ENCODE measurements at places on chromosomes 13 and 19.
A peak's percentile ranks its signal among the peaks of the same experiment; 100 is the strongest.

- no peak for DNase-seq
Observed at GRCh38 chr13:24742977-24743376, 21.0 kb upstream of the RNF17 start.

- no peak for DNase-seq
Observed at GRCh38 chr13:23934520-23934919, 37.2 kb upstream of the C1QTNF9B start.

DNA sequence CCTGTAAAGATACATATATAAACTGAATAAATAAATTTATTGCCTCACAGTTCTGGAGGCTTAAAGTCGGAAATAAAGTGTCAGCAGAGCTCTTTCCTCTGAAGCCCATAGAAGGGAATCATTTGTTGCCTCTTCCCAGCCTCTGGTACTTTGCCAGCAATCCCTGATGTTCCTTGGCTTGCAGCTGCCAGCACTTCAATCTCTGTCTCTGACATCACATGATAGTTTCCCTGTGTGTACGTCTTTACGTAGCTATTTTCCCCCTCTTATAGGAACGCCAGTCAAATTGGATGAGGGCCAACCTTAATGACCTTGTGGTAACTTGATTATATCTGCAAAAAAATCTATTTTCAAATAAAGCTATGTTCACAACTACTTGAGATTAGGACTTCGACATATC, 250.9 kb downstream of the LIG4 start:
- no peak for DNase-seq

DNA sequence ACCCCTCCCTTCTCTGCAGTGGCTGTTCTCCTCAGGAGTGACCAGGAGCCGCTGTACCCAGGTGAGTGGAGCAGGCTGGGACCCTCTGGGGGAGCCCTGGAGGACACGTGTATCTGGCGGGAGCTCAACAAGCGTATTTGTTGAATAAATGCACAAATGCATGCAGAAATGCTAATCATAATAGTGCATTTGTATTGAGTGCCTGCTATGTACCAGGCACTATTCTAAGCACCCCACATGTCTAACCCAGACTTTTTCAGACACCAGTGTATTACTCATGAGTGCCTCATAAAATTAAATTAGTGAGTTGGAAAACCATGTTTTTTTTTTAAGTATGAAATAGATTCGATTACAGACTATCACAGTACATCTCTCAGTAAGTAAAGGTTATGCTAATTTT, 7.9 kb downstream of the HPN start:
- DNase-seq: no peak

GRCh38 chr13:110869805-110870706, 44.8 kb downstream of the ANKRD10 start:
- no peak for DNase-seq

DNA sequence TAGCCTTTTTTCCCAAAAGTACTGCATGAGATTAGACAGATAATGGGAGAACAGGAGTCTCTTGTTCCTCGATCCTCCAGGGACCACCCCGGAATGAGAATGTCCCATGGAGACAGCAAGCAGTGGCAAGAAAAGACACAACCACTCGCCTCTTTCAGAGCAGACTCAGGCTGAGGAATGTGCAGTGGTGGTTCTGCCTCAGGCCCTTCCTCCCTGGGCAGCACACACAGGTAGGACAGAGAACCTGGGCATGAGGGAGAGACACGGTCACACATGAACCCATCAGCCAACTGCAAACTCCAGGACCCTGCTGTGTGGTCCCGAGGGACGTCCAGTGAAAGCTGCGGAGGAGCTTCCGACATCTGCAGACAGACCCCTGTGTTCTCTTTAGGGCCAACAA, 31.0 kb downstream of the CRYL1 start:
- no peak for DNase-seq

GRCh38 chr19:7337380-7338194, 11.2 kb upstream of the ARHGEF18 start:
- peak; percentile 33 for DNase-seq

GRCh38 chr13:48477191-48477855, 55.6 kb downstream of the RCBTB2 start:
- DNase-seq: no peak

DNA sequence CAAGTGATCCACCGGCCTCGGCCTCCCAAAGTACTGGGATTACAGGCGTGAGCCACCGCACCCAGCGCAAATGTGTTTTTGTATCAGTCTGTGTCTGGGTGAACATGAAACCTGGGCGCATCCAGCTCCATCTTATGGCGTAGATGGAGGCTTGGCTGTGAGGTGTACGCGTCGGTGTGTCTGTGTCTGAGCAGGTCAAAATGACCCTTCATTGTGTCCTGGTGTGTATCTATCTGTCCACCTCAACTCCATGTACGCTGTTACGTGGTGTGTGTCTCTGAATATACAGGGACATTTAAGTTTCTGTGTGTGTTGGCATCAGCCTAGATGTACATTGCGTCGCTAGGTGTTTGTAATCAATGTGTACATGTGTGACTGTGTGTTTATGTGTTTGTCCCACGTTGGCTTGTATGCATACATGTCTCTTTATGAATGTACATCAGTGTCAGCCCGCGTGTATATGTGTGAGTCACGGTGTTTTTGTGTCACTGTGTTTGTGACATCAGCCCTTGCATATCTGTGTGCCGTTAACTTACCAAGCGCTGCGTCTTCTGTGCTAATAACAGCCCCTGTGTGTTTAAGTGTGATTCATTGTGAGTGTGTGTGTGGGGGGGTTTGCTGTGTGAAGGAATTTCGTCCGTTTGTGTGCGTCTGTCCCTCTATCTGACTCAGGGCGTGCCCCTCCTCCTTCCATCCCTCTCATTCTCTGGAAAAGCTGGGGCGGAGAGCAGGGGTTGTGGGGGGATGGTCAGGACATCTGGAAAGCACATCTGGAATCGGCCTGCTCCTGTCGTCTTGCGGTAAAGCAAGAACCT, 6.4 kb downstream of the AXL start:
- DNase-seq: no peak

- no peak for DNase-seq
Observed at GRCh38 chr19:42427313-42427712, at the start of gene LIPE. LIPE (minus strand) TSS chr19:42427388; CDS start chr19:42427149, 239 bp downstream.

- DNase-seq: no peak
Observed at GRCh38 chr13:50144246-50145160, 129.3 kb downstream of the KCNRG start.

- no peak for DNase-seq
Observed at GRCh38 chr13:36058116-36058515, 73.1 kb downstream of the DCLK1 start.

GRCh38 chr19:4660181-4660791, 9.9 kb downstream of the MYDGF start:
- no peak for DNase-seq

- no peak for DNase-seq
Observed at GRCh38 chr19:54096617-54097106, 3.9 kb downstream of the OSCAR start.

DNA sequence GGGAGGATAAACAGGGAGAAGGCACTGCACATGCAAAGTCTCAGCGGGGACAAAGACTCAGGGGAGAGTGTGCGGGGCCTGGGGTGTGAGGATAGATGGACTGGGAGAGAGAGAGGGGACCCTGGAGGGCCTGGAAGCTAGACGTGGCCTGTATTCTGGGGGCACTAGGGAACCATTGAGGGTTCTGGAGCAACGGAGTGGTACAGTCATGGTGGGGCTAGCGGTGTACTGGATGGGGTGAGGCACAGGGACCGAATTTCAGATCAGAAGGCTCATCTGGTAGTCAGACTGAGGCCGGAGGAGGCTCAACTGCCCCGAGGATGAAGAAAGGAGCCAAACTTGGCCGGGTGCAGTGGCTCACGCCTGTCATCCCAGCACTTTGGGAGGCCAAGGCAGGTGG, 8.0 kb upstream of the SBNO2 start:
- DNase-seq: no peak

GRCh38 chr13:92719868-92720267, 506.7 kb upstream of the GPC6 start:
- no peak for DNase-seq

- no peak for DNase-seq
Observed at GRCh38 chr13:36858290-36858689, 39.3 kb downstream of the RFXAP start.

- no peak for DNase-seq
Observed at GRCh38 chr19:10419646-10420443, 493 bp upstream of the PDE4A start.

DNA sequence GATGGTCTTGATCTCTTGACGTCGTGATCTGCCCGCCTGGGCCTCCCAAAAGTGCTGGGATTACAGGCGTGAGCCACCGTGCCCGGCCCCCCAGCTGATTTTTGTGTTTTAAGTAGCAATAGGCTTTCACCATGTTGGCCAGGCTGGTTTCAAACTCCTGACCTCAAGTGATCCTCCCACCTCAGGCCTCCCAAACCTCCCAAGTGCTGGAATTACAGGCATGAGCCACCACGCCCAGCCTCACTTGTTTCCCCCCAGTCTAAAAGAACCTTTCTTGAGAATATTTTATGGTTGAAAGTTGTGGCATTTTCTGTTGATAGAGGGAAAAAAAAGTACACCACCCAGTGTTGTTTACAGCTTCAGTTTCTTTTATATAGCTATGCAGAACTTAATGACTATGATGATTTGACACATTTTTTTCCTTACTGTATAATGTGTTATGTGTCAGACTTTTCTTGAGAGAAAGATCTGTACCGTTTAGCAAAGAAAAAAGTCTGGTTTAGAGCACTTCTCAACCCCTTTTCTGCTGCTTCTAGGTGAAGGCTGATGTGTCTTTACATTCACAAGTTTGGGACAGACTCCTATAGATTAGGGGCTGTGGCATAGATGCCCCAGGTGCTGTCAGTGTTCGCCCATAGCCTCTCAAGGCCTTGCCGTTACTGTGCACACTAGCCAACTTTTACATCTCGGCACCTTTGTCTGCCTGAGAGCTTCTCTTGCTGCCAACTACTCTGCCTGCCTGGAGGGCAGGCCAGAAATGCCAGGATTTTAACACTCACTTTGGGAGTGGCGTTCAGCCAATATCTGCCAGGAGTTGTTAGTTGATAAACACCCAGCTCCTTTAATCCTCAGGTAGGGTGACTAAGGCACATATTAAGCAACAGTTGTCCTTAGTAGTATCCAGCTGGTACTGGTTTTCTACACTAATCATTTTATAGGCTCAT, 33.0 kb downstream of the KCTD4 start:
- DNase-seq: no peak

GRCh38 chr19:16336571-16336970, 11.9 kb downstream of the KLF2 start:
- no peak for DNase-seq

GRCh38 chr19:16228637-16229321, 31.1 kb downstream of the AP1M1 start:
- no peak for DNase-seq

DNA sequence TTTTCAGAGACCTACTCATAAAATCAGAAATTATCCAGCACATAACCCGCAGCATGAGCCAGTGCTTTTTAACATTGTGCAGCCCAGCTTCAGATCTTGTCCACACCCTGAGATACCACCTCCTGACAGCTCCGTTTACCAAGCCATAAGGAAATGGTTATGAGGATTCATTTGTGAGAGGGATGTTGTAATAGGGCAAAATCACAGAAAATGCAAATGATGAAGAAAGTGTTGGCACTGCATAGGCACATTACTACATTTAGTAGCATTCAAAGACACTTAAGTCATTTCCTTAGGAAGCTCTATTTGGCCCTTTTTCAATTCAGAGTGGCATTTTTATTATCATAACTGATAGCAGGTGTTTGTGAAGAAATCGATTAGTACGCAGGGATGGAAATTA, 277.5 kb downstream of the DNAJC15 start:
- DNase-seq: no peak

GRCh38 chr19:53881482-53882390, at the start of gene PRKCG:
PRKCG (plus strand) TSS chr19:53882197; CDS start chr19:53882495, 298 bp downstream.
- DNase-seq: peak; percentile 69

DNA sequence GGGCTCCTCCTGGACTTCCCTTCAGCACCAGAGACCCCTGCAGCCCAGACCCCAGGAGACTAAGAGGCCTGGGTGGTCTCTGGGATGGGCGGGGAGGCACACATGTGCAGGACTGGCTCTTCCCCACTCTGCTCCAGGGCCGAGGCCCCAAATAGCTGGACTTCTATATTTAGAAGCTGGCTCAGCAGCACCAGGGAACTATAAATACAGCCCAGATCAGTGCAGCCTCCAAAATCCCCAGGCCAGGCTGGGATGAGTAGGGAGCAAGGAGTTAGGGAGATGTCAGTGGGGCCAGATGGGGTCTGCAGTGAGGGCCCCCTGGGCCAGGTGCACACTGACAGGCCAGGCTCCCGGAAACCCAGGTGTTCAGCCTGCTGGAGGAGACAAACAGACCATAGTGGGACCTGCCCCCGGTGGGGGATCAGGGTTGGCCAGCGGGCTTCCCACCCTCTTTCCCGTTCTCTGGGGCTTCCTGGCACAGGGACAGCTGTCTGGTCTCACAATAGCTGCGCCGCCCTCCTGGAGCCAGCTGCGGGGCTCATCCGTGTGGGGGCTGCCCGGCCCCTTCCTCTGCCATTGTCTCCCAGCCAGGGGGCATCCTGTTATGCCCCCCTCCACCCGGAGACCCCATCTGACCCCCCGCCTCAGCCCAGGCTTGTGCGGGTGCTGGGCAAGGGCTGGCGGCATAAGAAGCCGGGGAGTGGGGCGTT, 5.5 kb upstream of the ADGRE5 start:
- no peak for DNase-seq

- no peak for DNase-seq
Observed at GRCh38 chr13:92042522-92042921, 644.1 kb downstream of the GPC5 start.

DNA sequence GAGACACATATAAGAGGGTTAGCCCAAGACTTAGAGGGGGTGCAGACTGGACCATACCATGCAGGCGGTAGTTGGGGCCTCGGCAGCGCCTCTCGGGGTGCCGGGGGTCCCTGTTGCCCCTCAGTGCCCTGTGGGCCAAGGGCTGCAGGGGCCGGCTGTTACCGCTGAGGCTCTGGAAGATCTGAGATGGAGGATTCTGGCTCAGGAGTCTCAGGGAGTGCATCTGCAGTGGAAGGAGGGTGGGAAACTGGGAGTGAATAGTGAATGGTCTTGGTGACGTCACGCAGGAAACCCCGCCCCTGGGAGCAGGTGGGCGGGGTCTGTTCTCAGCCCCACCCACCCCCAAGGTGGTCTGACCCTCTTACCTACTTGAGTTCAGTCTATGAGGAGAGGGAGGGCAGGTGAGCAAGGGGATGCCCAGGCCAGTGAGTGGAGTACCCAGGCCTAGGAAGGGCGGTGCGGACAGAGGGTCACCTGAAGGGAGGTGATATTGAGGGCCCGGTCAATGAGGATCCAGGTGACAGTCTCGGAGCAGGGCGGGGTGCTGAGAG, 1.7 kb upstream of the DBP start:
- no peak for DNase-seq

GRCh38 chr19:29699861-29700260, 15.2 kb downstream of the C19orf12 start:
- DNase-seq: no peak

Data from CD8-positive, alpha-beta memory T cell (primary cell).